ENCODE measurements at places on chromosomes 3 and 15.

GRCh38 chr3:16533928-16534574, 20.6 kb upstream of the RFTN1 start:
- DNase-seq, result no peak

- no peak for DNase-seq
These were observed at the start of gene DPPA4 for GRCh38 chr3:109337393-109337792. Gene DPPA4 (minus strand): TSS chr3:109337546. CDS start chr3:109337517, 29 bp downstream.

GRCh38 chr15:80072285-80072994, 13.0 kb downstream of the ZFAND6 start:
- DNase-seq, result peak; percentile 90

DNA sequence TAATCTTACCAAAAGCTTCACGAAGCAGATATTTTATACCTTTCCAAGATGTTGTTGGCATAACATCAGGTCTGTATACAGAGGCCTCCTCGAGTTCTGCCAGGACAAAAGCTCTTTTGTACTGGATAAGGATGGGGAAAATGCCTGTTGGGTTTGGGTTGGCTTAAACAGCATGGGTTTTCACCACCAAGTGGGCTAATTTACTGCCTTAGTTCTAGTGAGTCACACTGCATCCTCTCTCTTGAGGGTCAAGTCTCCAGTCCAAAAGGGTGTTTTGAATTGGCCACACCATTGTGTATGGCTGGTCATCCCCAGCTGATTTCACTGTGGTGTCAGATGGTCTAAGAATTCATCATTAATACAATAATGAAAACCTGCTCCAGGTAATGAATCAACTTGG, 26.1 kb upstream of the BHLHE40 start:
- peak; percentile 35 for DNase-seq

GRCh38 chr15:69035205-69035917, 20.9 kb downstream of the NOX5 start:
- DNase-seq, result no peak

DNA sequence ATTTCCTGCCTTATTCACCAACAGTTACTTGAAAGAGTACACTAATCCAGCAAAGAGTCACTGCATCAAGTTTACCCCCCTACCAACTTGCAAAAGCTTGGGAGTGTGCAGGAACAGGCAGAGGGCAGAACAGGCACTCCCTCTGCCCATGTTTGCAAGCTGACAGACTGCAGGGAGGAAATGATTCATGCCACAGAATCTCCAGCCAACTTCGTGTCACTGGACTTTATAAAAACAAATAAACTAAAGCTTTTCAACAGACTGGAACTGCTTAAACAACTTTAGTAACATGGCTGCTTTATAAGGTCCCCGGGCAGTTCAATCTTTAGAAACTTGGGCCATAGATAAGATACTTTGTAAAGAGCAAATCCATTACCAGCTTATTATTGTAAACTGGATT, 129.5 kb downstream of the THRB start:
- DNase-seq, result peak; percentile 77
